ENCODE measurements at places on chromosomes 4 and X.

DNA sequence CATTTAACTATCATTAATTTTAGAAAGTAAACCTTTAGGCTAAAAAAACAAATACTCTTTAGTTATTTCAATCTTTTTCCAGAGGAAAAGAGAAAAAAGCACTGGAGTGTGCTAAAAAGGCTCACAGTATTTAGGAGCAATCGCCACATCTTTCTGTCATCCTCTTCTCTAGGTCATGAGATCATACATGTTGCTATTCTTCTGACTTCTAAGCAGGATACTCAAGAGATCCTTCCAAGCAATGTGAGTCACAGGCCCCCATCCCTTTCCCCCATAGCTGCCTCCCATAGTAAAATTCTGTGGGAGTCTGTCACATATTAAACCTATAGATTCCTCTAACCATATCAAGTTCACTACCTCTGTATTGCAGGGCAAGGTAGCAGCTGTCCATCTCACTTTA lies 7.7 kb downstream of the EDNRA start:
- DNase-seq, result no peak

- DNase-seq, result no peak
These were observed 74.6 kb downstream of the CC2D2A start for GRCh38 chr4:15544248-15544729.

DNA sequence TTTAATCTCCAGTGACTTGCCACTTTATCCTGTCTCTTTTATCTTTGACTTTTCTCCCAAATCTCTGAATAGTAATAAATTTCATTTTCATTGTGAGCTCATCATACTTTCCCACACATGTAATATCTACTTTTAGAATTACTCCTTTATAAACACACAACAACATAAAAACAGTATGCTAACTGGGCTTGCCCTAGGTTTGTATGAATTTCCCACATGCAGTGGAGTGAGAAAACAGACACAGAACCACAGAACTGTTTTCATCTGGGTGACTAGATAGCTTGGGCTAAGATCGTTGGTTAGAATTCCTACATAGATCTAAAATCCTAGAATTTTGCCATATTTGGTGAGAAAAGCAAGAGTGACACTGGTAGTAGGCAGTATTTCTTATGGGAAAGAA lies 409.5 kb downstream of the SPRY1 start:
- no peak for DNase-seq

DNA sequence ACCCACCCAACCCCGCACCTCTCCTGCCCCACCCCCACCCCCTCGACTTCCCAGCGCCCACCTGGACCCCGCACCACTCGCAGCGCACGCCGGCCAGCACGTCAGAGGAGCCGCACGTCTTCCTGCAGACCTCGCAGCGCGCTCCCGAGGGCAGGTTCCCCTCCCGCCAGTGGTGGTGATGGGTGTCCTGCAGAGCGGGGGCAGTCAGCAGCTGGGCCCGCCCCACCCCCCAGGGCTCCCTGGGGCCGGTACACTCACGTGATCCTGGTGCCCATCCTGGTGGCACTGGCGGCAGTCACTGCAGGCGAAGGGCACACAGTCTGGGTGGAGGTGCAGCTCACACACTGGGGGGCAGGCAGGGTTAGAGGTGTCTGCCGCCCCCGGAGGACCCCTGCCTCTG lies 5.1 kb downstream of the DGKQ start:
- no peak for DNase-seq

GRCh38 chr4:128427832-128428366 lies 140.3 kb upstream of the PGRMC2 start:
- DNase-seq, result no peak

DNA sequence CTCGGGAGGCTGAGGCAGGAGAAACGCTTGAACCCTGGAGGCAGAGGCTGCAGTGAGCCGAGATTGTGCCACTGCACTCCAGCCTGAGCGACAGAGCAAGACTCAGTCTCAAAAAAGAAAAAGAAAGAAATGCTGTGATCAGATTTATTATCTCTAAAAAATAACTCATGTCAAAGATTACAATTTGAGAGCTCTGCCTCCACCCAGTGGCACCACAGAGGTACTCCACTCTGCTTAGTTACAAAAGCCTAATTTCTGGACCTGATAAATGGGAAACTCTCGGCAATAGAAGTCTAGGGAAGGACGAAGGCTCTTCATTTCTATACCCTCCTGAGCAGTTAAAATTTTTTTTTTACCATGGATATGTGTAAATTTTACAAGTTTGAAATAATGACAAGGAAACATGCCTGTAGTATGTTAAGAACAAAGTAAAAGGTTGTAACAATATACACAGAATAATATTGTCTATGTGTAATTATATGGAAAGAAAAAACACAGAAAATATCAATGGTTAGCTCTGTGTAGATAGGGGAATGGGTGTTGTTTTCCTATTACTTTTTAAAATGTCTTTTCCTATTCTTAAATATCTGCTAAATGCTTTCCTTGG lies 149.8 kb downstream of the STIM2 start:
- DNase-seq, result peak; percentile 25

DNA sequence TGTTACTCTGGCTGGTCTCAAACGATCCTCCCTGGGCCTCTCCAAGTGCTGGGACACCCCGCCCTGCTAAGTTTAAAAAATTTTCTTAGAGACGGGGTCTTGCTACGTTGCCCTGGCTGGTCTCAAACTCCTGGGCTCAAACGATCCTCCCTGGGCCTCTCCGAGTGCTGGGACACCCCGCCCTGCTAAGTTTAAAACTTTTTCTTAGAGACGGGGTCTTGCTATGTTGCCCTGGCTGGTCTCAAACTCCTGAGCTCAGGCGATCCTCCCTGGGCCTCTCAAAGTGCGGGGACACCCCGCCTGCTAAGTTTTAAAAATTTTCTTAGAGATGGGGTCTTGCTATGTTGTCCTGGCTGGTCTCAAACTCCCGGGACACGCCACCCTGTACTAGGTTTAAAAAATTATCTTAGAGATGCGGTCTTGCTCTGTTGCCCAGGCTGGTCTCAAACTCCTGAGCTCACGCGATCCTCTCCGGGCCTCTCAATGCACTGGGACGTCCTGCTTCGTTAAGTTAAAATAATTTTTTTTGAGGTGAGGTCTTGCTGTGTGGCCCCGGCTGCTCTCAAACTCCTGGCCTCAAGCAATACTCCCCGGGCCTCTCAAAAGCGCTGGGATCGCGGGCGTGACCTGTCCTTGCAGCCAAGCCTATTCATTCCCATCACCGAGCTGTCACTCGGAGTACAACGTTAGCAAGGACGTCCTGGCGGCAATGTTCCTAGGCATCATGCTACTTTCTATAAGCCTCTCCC lies 1.1 kb downstream of the SLC25A6 start:
- DNase-seq, result no peak

DNA sequence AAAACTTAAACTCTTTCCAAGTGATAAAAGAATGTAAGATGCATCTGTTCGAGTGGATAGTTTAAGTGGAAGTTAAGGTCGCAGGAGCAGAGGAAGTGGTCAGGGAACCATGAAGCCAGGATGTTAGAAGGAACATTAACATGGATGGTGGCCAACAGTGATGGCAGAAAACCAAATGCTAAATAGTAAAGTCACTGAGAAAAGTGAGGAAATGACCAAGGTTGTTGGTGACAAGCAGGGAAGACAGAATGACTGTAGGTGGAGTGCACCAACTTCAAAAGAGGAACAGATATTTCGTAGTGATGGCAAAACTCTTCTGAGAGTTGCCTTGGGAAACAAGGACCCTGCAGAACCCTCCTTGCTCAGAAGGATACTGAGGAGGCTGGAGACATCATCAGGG lies 226.2 kb downstream of the PALLD start:
- no peak for DNase-seq

GRCh38 chr4:145773581-145774234 lies 93.8 kb downstream of the C4orf51 start:
- DNase-seq, result no peak

DNA sequence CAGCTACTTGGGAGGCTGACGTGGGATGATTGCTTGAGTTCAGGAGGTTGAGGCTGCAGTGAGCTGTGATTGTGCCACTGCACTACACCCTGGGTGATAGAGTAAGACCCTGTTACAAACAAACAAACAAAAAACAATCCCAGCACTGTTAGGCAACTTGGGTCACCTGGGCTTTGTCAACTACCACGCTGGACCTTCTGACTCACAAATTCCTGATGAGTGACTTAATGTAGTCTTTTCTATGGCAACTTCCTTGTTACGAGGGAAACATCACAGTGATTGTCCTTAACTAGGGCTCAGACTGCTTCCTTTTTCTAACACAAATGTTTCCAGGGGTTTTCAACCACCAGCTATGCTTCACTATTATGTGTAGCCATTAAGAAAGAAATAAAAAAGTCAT lies 128.8 kb upstream of the GPC4 start:
- no peak for DNase-seq

DNA sequence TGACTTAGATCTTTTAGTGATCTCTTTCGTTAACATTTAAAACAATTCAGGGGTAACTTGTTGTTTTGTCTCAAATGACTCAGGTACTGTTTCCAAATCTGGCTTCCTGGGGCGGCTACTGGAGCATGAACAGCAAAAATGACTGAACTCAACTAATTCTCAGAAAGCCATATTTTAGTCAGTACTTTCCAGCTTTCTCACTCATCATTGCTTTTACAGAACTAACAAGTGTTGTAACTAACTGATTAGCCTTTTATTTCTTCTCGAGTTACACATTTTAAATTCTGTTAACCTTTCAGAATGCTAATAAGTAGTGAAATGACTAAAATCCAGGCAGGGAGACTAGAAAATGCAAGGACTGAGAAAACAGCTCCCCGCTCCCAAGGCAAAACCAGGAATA lies 55.3 kb downstream of the JADE3 start:
- DNase-seq, result no peak

DNA sequence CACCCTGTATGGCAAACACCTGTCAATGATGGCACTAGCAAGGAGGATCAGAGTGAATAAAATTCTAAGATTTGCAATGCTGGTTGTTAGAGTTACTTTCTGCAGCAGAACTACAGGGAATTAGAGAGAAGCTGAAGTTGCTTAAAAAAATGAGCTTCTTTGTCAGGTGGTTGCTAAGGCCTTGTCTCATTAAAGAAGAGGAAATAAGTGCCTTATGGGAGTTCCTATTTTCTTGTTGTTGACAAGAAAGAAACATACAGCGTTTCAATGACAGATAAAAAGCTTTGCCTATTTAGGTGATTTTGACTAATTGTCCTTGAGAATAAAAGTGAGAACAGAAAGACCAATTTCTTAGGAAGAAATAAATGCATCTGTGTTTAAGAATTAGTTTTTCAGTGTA lies 106.0 kb upstream of the ARHGAP24 start:
- no peak for DNase-seq

DNA sequence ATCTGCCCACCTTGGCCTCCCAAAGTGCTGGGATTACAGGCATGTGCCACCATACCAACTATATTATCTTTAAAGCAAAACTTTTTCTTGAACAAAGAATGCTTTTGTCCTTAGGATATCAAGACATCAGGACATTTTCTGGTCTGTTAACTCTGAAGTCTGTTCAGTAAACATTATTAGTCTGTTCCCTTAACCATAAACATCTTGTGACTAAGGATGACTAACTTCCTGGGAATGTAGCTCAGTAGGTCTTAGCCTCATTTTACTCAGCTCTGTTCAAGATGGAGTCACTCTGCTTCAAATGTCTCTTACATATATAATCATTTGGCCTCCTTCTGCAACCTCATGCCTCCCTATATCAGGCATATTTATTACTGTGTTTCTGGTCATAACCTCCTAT lies 122.9 kb downstream of the UBE2NL start:
- DNase-seq, result no peak

- DNase-seq, result no peak
These were observed 242.1 kb upstream of the ZCCHC13 start for GRCh38 chrX:74061879-74062278.

- DNase-seq, result no peak
These were observed 116.7 kb upstream of the TMEM164 start for GRCh38 chrX:109886122-109886761.

DNA sequence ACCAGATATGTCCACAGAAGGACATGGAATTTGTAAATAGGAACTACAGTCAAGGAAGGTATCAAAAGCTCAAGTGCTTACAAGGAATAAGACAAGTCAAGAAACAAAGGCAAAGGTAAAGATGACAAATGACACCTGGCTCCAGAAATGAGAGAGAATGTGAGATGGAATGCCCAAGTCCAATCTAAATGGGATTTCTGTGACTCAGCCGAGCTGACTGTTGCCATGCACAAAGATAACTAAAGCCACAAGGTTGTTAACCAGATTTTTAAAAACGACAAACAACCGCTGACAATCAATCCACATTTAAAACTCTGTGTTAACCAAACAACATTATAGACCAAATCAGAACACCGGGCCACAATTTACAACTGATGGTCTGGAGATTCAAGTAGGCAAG lies 1.1 kb downstream of the NFXL1 start:
- DNase-seq, result no peak

- no peak for DNase-seq
These were observed 14.2 kb upstream of the CPE start for GRCh38 chr4:165364452-165365080.

GRCh38 chrX:13790206-13791131 lies 26.4 kb downstream of the GPM6B start:
- no peak for DNase-seq

- DNase-seq, result no peak
These were observed 429.2 kb upstream of the HS3ST1 start for GRCh38 chr4:11857881-11858280.

- DNase-seq, result no peak
These were observed 3.8 kb upstream of the PITX2 start for GRCh38 chr4:110626532-110627153.

GRCh38 chr4:52711834-52712250 lies 39.4 kb downstream of the ERVMER34-1 start:
- DNase-seq, result no peak

GRCh38 chr4:102404431-102404969 lies 59.2 kb upstream of the SLC39A8 start:
- DNase-seq, result no peak

- no peak for DNase-seq
These were observed 88.2 kb upstream of the STS start for GRCh38 chrX:7059214-7059838.

- no peak for DNase-seq
These were observed 1353.4 kb downstream of the FSTL5 start for GRCh38 chr4:160810424-160810823.

GRCh38 chr4:83022724-83023450 lies 12.1 kb upstream of the COPS4 start:
- DNase-seq, result no peak

DNA sequence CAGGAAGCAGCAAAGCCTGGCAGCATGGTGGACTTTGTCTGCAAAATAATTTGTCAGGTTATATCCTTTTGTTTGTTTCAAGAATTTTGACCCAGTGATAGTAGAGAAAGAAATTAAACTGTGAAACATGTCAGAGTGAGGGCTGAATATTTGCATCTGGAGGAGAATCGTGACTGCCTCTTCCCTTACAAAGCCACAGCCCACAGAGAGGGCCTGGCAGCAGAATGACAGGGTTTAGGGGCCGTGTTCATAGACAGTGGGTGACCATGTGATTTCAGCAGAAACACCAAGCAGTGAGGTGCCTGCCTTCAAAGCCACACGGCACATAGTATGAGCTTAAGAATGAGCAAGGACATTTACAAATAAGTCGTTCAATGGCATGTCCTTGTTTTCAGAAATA lies 24.4 kb upstream of the PLAC8 start:
- DNase-seq, result no peak

- DNase-seq, result no peak
These were observed 17.6 kb downstream of the GRIA3 start for GRCh38 chrX:123201720-123202119.
